ENCODE measurements at places on chromosomes 11 and 22.

- no peak for DNase-seq
Observed at GRCh38 chr11:13013054-13013488, 4.0 kb downstream of the RASSF10 start.

- no peak for DNase-seq
Observed at GRCh38 chr11:44709281-44709562, 17.5 kb upstream of the TSPAN18 start.

- DNase-seq: no peak
Observed at GRCh38 chr11:14310679-14311078, 48.3 kb downstream of the RRAS2 start.

DNA sequence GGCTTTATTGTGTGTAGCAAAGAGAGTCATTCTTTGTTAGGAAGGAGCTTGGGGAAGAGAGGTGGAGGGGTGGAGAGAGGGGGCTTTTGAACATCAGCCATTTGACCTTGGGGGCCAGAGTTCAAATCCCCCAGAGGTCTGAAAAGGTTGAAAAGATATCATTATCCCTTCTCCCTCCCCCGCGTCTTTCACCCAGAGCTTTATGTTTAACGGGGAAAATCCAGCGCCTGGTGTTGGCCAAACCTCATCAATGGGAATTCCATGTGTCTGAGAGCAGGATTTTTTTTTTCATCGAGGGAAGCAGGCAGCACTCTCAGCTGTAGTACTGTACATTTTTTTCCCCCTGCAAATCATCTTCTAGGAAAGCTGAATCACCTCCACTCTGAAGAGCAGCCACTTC, 122.4 kb upstream of the HSD17B12 start:
- no peak for DNase-seq

GRCh38 chr11:87859636-87860035, 315.6 kb downstream of the RAB38 start:
- DNase-seq: no peak

- no peak for DNase-seq
Observed at GRCh38 chr22:29873943-29874342, 9.0 kb upstream of the MTMR3 start.

DNA sequence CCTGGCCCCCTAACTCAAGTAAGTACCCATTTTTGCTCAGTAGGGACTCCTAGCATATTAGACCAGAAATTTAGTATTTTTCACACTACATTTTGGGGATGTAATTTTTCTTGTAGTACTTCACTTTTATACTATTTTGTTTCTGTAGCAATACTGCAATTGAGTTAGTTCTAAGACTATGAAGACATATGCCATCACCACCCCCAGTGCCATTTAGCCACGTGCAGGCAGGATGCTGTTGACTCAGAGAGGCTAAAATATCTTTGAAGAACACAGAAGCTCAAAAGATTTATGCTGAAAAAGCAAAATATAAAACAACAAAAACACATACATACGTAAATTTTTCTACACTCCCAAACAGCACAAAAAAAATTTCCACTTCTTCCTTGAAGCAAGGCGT, 29.1 kb upstream of the DLAT start:
- no peak for DNase-seq

- no peak for DNase-seq
Observed at GRCh38 chr11:47225552-47226400, 11.0 kb downstream of the DDB2 start.

DNA sequence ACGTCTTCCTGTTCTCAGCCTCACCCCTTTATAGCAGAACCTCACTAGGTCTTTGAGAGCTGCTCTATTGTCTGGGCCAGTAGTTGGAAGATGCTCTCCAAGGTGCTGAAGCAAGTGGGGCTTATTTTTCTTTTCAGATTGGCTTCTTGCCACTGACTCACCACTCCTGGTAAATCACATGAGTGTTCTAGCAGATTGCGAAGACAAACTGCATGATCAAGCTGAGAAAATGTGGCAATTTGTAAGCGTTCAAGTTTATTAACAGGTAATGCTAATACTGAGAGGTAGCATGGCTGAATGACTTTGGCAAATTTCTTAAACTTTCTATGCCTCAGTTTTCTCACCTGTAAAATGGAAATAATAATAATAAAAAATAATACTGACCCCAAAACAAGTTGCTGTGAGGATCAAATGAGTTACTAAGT, 59.2 kb downstream of the CACNG2 start:
- DNase-seq: peak; percentile 8

GRCh38 chr11:132106096-132106982, 735.9 kb downstream of the NTM start:
- DNase-seq: no peak

GRCh38 chr11:96227244-96227643, 115.8 kb downstream of the MAML2 start:
- no peak for DNase-seq

- DNase-seq: no peak
Observed at GRCh38 chr11:96187822-96188221, 155.2 kb downstream of the MAML2 start.

DNA sequence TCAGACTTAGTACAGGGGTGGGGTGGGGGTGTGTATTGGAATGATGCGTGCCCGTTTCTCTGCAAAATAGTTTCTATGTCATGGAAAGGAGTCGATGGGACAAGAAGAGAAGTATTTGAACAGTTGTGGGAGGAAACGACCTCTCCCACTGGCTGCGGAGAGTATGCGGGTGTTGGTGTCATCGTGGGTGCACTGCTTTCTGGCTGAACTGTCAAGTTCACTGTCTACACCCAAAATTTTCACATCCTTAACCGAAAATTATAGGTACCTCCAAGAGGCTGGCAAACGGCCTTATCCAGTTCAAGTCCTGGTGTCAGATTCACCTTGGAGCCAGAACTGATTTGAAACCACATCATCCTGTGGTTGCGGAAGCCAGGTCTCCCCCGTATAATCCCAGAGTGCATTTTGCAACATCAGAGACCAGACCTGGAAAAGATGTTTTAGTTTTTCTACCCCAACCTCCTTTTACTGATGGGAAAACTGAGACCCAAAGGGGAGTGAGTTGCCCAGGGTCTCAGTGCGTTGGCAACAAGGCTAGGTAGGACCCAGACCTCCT, 497 bp upstream of the SSRP1 start:
- no peak for DNase-seq

- no peak for DNase-seq
Observed at GRCh38 chr11:7927635-7928034, 3.4 kb downstream of the OR10A6 start.

- DNase-seq: no peak
Observed at GRCh38 chr11:68988491-68988890, 7.7 kb upstream of the MRGPRD start.

GRCh38 chr11:113710989-113711388, 4.9 kb upstream of the TMPRSS5 start:
- DNase-seq: no peak

GRCh38 chr11:82765466-82766034, 31.9 kb upstream of the FAM181B start:
- no peak for DNase-seq

DNA sequence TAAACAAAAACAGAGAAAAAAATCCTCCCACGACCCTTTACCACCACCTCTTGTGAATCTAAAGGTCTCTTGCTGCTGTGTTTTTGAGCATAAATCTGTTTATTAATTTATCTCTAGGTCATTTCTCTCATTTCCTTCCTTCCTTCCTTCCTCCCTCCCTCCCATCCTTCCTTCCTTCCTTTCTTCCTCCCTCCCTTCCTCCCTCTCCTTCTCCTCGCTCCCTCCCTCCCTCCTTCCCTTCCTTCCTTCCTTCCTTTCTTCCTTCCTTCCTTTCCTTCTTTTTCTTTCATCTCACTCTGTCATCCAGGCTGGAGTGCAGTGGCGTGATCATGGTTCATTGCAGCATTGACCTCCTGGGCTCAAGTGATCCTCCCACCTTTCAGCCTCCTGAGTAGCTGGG, 13.5 kb upstream of the APOBEC3A start:
- DNase-seq: no peak

GRCh38 chr11:125025968-125026367, 37.1 kb upstream of the SLC37A2 start:
- no peak for DNase-seq

- DNase-seq: no peak
Observed at GRCh38 chr11:2271077-2271326, 614 bp upstream of the ASCL2 start.

DNA sequence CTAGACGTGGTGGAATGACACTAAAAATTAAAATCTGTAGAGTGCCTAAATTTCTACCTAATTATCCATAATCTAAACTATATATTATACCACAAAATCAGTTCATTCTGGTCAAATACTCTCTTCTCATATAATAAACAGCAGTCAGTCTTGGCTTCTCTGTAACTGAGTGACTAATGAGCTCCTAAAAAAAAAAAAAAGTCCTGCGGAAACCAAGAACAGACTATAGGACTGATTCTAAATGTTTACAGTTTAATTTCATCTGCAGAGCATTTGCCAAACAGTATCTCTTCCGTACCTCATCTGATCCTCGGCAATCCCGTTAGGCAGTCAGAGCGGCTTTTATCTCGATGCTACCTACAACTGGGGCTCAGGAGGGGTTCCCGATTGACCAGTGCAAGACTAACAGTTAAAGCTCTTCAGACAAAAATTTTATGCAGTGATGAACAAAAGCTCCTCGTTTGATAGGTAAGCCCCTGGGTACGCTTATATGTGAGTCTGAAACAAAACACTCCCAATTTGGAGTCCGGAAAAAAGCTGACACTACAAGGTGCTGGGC, 686 bp downstream of the KIF18A start:
- no peak for DNase-seq

DNA sequence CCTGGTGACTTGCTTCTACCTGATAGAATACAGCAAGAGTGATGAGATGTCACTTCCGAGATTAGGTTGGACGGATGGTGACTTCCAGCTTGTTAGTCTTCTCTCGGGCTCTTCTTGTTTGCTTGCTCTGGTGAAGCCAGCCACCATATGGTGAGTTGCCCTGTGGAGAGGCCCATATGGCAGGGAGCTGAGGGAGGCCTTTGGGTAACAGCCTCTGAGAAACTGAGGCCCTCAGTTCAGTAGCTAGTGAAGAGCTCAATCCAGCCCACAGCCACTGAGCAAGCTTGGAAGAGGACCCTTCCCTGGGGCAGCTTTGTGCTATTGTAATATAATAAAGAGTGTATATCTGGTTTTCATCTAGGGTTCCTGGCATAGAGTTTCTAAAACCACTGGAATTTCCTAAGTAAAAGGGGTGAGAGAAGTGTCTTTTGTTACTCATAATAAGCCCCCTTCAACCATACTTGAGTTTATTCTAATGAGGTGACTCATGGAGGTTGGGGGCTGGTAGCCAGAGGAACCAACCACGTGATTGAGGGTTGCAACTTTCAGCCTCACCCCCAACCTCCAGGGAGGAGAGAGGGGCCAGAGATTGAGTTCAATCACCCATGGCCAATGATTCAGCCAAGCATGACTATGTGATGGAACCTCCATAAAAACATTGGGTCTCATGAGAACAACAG, 8.0 kb upstream of the TPCN2 start:
- no peak for DNase-seq

All from stimulated activated CD4-positive, alpha-beta T cell treated with anti-CD3 and anti-CD28 coated beads, Interleukin-1b, Interleukin-23, amount 100 ng/mL, for 1 hour (primary cell).